ENCODE measurements at places on chromosomes 7 and 10. TPM values are rescaled to one million over a fixed set of nuclear protein-coding genes. Genes with fewer than 3 reads are reported as not detected.

GRCh38 chr7:113891031-113891350, 27.8 kb downstream of the PPP1R3A start:
- H3K4me1 ChIP-seq, result no peaks in the 10 kb centered on the region
- no peak overlapping the region for H3K27ac ChIP-seq
- no peaks in the 10 kb centered on the region for H3K27me3 ChIP-seq
- no peaks in the 10 kb centered on the region for H3K36me3 ChIP-seq

- H3K4me1 ChIP-seq, result no peaks in the 10 kb centered on the region
- H3K4me3 ChIP-seq, result no peak overlapping the region
- no peaks in the 10 kb centered on the region for H3K36me3 ChIP-seq
- DNase-seq, result no peak
Measured at GRCh38 chr7:24788075-24788474, 30.8 kb upstream of the GSDME start.

The HPSE2 gene
- total RNA-seq, result not detected

The NEUROD6 gene
- not detected for total RNA-seq

The CEP41 gene
- total RNA-seq, result 25.0 TPM

The CYP3A5 gene
- total RNA-seq, result 9.9 TPM

All from A673 (cell line).